Activated CD4-positive, CD25-positive, alpha-beta regulatory T cell (primary cell): ENCODE measurements at places on chromosomes 11 and 22.
A peak's percentile ranks its signal among the peaks of the same experiment; 100 is the strongest.

DNA sequence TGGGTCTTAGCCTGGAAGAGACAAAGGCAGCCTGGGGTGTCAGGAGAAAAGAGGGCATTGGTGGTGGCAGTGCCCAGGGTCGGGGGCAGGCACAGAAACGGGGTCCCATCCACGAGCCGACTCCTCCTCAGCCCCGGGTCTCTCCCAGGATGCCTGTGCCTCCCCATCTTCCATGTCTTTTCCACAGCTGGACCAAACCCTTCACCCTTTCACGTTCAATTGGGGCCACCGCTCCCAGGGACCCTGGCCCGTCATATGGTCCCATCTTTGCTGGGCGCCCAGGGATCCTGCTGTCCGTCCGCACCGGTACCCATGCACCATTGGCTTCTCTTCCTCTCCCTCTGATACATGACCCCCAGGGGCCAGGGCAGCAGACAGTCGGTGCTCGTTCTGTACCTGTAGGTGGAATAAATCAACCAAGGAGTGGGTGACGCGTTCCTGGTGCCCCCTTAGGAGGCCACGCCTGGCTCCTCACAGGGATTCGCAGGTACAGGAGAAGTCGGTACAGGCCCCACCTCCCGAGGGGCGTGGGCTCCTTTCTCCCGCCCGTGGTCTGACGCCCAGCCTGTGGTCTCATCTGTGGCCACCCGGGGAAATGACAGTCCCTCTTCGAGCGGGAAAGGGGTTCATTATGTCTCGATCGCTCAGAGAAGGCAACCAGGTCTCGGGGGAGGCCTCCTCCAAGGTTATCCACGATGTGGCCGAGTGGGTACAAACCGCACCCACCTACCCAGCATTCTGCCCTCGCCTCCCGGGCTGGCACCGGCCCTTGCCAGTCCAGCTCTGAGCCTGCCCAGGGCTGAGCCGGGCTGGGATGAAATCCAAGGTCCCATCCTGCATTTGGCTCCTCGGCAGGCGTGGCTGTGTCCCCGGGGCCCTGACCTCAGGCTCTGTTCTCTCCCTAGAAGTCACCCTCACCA, 1493.6 kb downstream of the BRD1 start:
- no peak for DNase-seq

DNA sequence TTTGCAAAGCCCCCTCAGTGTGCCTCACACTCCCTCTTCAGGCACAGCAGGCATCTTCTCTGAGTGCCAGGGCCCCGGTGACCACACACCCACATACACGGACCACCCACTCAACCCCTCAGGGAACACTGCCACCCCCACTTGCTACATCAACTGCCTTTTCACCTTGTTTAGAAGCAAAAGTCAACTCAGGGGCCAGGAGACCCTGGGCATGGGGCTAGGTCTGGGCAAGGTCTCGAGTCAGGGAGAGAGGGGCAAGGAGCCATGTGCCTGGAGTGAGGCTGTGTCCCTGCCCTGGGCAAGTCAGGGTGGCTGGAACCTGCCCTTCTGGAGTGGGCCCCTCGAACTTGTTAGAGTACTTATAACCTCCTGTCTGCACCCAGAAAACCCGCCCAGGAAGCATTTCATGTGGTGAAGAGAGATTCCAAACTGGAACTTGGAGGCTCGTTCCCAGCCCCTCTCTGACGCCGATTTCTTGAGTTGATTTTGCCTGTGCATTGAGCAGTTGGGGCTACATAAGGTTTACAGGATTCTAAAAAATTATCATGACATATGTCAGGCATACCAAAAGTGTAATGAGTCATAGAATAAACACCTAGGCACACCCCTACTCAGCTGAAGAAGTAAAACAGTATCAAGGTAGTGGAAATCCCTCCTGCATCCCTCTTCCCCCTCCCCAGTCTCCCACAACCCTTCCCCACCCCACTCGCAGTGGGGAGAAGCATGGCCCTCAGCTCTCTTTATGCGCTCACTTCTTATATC, 74.3 kb downstream of the MYEOV start:
- DNase-seq = no peak

- DNase-seq = peak; percentile 74
These were observed 10.4 kb upstream of the SLCO2B1 start for GRCh38 chr11:75140269-75141138.

DNA sequence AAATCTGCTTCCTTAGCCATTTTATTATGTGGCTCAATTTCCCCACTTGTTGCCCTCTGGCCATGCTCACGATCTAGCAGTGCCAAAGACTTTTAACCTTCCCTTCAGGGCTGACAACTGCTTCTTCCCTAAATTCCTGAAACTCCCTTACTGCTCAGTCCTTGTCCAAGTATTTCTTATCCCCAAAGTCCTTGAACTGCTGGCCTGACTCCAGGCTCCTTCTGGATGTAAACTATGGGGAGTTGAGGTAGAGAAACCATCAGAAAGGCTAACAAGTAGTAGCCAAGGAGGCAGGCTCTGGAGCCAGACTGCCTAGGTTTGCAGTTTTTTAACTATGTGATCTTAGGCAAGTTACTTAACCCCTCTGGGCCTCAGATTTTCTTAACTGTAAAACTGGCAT, 258.7 kb upstream of the CCDC90B start:
- no peak for DNase-seq

DNA sequence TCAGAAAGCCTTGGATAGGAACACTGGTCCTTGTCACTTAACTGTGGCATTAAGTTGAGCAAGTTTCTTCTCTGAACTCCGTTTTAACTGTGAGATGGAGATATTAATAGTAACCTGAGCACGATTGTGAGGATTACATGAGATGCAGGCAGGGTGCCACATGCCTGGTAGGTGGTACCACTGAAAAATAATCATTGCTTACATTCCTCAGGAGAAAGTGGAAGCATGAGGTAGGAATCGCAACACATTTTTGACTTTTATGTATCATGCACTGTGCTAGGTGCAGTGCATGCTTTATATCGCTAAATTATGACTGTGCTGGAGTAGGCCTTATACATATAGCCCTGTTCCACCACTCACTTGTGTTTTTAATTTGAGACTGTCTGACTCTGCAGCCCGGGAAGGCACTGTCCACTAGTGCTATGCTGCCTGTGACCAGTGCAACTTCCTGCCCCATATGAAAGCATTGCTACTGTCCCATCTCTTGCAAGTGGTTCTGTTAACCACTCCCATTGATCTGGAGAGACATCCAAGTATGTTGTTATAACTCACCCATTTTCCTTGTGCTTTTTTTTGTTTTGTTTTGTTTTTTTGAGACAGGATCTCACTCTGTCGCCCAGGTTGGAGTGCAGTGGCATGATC, 1.0 kb downstream of the UQCR10 start:
- DNase-seq = no peak

GRCh38 chr11:7307836-7308235, 56.1 kb downstream of the SYT9 start:
- DNase-seq = no peak

GRCh38 chr22:17257121-17258001, 38.1 kb upstream of the ADA2 start:
- no peak for DNase-seq

DNA sequence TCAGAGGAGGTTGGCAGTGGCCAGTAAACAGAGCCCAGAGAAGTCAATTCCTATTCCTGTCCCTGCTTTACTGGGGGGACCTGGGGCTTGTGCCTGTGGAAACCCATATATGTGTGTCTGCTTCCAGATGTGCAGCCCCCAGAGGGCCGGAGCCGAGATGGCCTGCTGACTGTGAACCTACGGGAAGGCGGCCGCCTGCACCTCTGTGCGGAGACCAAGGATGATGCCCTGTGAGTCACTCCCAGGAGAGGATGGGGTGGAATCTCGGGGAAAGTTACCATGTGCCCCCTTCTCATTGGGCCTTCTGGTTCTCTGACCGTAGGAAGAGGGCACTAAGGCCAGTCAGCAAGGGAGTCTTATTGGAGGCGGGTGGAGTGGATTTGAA, 5.3 kb downstream of the PLEKHB1 start:
- no peak for DNase-seq

- no peak for DNase-seq
These were observed 13.6 kb downstream of the ADM start for GRCh38 chr11:10318527-10318802.

DNA sequence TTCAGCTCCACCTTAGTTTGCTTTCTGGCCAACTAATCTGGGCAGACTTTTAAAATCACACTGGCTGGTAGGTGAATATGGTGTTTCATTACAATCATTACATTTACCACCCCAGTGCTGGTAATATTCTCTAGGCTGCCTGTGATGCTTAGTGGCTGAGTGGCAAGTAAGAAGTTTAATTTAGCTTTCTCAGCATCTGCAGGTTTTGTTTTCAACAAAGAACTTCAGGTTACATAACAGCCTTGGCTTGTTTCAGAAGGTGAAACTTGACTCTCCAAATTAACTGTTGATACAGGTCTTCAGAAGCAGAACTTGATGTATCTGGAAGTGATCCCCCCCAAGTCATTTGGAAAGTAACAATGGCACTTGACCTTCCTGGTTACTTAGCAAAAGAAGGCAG, 423.3 kb upstream of the CCDC90B start:
- no peak for DNase-seq

- no peak for DNase-seq
These were observed 13.2 kb upstream of the SSTR3 start for GRCh38 chr22:37225481-37225880.

- DNase-seq = no peak
These were observed 418.6 kb upstream of the LRRC4C start for GRCh38 chr11:41878095-41878494.

DNA sequence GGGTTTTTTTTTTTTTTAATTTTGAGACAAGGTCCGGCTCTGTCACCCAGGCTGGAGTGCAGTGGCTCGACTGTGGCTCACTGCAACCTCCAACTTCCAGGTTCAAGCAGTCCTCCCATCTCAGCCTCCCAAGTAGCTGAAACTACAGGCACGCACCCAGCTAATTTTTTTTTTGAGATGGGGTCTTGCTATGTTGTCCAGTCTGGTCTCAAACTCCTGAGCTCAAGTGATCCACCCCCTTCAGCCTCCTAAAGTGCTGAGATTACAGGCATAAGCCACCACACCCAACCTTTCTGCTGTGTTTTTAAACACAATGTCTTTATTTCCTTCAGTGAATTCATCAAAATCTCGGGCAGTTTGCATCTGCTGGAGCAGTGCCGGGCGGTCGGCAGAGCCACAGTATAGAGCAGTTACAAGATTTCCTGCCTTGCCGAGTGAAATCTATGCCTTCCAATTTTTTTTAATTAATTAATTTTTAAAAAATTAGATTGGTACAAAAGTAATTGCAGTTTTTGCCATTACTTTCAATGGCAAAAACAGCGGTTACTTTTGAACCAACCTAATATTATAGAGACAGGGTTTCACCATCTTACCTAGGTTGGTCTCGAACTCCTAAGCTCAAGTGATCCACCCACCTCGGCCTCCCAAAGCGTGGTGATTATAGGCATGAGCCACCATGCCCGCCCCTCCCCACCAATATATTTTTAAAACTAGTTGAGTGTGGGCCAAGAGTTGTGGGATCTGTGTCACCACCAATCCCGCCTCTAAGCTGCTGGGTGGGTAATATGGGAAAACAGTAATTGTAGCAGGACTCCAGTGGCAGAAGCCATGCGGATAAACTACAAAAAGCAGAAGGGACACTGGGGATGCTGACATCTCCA, 2.7 kb upstream of the ACY3 start:
- no peak for DNase-seq

DNA sequence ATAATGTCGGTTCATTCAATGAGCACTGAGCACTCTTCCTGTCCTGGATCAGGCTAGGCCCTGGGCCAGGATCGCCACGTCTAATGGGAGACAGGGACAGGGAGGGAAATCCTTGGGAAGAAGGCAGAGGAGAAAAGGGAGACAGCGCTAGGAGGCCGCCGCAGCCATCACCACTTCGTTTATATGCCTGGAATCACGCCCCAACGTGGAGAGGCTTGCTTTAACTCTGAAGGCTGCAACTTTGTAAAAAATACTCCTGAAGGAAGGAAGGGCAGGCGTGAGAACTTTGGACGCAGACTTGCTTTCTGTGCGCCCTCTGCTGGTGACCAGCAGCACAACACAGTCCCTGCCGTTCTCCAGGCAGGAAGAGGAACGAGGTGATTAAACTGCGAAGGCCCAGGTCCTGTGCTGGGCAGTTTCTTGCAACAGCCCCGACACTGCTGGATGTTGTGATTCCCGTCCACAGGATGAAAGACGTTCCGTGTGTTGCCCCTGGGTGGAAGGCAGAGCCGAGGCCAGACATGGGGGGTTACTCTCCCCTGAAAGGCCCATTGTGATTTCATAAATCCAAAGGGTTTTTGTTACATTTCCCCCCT, 22.1 kb downstream of the RIBC2 start:
- peak; percentile 58 for DNase-seq

- no peak for DNase-seq
These were observed 9.6 kb downstream of the ACO2 start for GRCh38 chr22:41478473-41478872.
